ENCODE measurements at places on chromosomes 16 and 17. TPM values are rescaled to one million over a fixed set of nuclear protein-coding genes. Genes with fewer than 3 reads are reported as not detected.

Gene MT1H
- 1.8 TPM for total RNA-seq

- DNase-seq: no peak
These were observed 45.5 kb downstream of the ZCCHC14 start for GRCh38 chr16:87447323-87447722.

- DNase-seq: no peak
These were observed 9.0 kb upstream of the MAPK3 start for GRCh38 chr16:30131869-30132475.

GRCh38 chr17:68701046-68701445 lies 99.9 kb upstream of the FAM20A start:
- DNase-seq: no peak

- DNase-seq: no peak
These were observed 77.1 kb upstream of the DNAH17 start for GRCh38 chr17:78654325-78654724.
